ENCODE measurements at places on chromosomes 16 and 17.

- no peak for DNase-seq
Observed at GRCh38 chr16:87369796-87370719, 13.5 kb downstream of the FBXO31 start.

DNA sequence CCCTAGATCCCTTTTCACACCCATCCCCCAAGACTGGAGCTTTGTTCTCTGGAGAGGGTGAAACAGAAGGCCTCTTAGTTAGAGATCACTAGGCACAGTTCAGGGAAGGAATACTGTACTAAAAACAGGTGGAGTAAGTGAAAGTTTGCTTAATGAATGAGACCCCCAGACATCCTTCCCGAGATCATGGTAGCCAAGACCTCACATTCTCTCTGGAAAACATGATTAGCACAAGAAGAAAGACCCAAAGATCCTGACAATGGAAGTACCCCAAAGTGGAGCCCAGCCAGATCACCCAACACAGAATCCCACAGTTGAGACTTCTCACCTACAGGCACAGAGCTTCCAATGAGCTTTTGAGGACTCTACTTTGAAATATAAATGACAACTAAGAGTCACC, 3.4 kb upstream of the CMTM4 start:
- DNase-seq, result no peak

DNA sequence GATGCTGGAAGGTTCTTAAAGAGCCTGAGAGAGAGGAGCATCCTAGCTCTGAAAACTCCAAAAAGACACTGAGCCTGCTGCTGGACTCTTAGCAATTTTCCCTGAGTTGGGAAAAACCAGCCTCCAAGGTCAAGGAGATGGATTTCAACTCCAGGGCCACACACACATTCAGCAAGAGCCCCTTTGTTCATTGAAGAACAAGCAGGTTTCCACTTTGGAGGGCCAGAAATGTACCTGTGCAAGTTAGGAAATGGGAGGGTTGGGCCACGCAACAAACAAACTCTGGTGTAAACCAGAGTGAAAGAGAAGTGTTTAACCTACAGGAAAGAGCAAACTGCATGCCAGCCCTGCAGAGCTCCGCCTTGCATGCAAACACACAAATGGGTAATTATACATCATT, 264.8 kb upstream of the RPL38 start:
- DNase-seq, result no peak

- DNase-seq, result no peak
Observed at GRCh38 chr17:51661403-51661802, 401.1 kb downstream of the UTP18 start.

- DNase-seq, result no peak
Observed at GRCh38 chr16:89335803-89336485, 118.4 kb downstream of the ZNF778 start.

DNA sequence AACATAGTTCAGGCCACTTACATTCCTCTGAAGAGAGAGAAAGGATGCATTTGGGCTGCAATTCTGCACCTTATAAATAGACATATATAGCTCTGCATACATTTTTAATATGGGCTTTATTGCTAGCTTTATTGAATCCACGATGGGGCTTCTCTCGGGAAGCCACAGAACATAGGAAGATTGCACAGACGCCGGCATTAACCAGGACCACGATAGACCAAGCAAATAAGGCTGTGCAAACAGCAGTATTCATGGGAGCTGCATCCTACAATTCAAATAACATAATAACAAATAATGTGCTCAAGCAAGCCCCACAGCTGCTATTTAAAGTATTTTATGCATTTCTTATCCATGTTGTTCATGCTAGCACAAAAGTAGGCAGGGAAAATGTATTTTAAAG, 432.3 kb downstream of the TMEM114 start:
- DNase-seq, result no peak
